ENCODE measurements at places on chromosomes 16 and 17. TPM values are rescaled to one million over a fixed set of nuclear protein-coding genes. Genes with fewer than 3 reads are reported as not detected.
A peak's percentile ranks its signal among the peaks of the same experiment; 100 is the strongest.

- no peak for DNase-seq
Measured at GRCh38 chr17:40671282-40671681, 6.3 kb upstream of the KRT222 start.

DNA sequence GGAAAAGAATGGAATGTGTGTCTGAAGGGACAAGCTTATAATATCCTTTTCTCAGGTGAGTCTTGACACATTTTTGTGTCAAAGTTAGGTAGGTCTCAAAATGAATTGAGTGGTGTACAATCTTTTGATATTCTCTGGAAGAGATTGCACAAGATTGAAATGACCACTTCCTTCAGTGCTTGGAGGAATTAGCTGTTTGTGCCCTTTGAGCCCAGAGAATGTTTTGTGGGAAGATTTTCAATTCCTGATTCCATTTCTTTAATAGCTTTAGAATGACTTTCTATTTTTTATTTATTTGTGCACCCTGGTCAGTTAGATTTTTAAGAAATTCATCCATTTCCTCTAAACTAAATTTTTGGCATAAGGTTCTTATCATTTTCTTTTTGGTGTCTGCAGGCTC is 1.6 kb upstream of the CCL13 start:
- DNase-seq = peak; percentile 36

The COA3 gene
- 66.4 TPM for total RNA-seq

DNA sequence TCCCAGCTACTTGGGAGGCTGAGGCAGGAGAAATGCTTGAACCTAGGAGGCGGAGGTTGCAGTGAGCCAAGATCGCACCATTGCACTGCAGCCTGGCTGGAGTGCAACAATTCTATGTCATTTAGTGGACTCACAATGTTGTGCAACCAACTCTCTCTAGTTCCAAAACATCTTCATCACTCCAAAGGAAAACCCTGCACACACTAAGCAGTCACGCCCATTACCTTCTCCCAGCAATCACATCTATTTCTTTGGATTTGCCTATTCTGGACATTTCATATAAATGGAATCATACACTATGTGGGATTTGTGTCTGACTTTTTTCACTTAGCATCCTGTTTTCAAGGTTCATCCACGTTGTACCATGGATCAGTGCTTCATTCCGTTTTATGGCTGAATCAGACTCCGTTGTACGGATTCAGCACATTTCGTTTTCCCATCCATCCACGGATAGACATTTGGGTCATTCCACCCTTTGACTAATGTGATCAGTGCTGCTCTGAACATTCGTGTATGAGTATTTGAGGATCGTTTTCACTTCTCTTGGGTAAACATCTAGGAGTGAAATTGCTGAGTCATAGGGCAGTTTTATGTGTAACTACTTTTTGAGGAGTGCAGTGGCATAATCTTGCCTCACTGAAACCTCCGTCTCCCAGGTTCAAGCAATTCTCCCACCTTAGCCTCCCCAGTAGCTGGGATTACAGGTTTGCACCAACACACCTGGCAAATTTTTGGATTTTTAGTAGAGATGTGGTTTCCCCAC is 45.4 kb upstream of the EMP2 start:
- peak; percentile 41 for DNase-seq

DNA sequence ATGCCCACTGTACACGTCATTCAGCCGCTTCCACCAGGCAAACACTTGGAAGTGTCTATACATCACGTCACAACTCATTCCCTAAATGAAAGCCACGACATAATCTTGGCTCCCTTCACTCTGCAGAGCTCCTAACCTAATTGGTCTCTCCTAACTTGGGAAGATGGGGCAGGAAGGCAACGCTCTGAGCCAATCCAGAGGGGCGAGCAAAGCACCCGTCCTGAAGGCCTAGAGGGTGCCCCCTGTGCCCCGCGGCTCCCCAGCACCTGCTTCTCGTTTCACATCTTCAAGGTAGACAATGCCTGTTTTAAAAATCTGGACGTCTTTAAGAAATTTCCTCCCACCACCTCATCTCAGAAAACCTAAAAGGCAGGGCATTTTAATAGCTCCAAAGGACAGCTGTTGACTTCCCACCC is 1.0 kb downstream of the CSNK2A2 start:
- peak; percentile 14 for DNase-seq

- peak; percentile 33 for DNase-seq
Measured at GRCh38 chr17:2710803-2711607, 559 bp downstream of the CLUH start.

The BCO1 gene
- not detected for total RNA-seq

The TBC1D3 gene
- not detected for total RNA-seq

DNA sequence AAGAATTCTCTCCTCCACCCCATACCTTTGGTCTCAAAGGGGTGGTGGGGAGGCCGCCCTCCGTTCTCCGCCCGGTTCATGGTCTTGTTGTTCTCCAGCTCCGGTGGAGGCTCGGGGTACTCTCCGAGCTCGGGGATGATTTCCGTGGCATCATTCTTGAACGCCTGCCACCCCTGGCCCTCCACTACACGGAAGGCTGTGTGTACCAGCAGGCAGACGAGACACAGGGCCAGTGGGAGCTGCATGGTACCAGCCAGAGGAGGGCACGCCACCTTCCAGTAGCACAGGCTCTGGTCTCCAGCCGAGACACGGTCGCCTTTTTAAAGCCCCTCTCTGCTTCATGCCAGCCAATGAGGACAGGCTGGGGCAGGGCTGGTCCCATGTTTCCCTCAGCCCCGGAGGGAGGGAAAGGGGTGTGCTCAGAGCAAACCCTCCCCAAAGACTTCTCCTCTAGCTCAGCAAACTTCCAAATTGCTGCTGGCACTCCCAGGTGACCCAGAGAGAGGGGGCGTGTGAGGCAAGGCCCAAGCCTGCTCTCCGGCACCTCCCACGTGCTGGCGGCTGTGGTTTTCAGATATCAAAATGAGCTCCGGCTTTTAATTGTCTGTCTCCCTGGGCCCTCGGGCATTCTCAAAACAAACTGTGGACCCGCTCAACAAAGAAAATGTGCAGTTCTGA is at the start of gene SOST:
TSS of gene SOST (minus strand) at position 295 of the 678 bp plus-strand sequence. CDS start at position 245, 50 bp downstream.
- DNase-seq = no peak

DNA sequence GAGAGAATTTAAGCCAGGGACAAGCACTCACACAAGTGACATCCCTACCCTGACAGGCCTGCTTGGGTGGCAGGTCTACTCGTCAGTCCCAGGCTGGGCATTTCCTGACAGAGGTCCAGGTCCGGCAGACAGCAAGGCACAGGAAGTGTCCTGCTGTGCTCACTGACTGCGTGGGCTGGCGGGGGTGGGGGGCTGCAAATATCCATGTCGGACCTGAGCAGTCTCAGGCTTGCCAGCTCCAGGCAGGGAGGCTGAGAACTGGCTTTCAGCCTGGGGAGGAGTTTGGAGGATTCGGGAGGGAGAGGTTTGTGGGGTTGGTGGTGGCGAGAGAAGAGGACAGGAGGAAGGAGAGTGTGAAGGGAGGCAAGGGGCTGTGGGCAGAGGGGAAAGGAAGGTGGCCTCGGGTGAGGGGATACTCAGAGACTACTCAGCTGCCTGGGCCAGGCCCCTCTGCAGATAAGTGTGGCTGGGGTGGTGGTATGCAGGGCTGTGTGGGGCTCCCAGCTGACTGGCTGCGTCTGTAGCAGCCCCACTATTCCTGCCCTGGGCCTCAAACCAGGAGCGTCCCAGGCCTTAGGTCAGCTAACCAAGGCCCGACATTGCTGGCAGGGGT is 7.8 kb downstream of the HIC1 start:
- peak; percentile 57 for DNase-seq

The IL34 gene
- 1.7 TPM for total RNA-seq
